ENCODE measurements at places on chromosomes 12 and 14.

- DNase-seq = peak; percentile 15
These were observed 1.7 kb downstream of the EVL start for GRCh38 chr14:100066962-100067361.

DNA sequence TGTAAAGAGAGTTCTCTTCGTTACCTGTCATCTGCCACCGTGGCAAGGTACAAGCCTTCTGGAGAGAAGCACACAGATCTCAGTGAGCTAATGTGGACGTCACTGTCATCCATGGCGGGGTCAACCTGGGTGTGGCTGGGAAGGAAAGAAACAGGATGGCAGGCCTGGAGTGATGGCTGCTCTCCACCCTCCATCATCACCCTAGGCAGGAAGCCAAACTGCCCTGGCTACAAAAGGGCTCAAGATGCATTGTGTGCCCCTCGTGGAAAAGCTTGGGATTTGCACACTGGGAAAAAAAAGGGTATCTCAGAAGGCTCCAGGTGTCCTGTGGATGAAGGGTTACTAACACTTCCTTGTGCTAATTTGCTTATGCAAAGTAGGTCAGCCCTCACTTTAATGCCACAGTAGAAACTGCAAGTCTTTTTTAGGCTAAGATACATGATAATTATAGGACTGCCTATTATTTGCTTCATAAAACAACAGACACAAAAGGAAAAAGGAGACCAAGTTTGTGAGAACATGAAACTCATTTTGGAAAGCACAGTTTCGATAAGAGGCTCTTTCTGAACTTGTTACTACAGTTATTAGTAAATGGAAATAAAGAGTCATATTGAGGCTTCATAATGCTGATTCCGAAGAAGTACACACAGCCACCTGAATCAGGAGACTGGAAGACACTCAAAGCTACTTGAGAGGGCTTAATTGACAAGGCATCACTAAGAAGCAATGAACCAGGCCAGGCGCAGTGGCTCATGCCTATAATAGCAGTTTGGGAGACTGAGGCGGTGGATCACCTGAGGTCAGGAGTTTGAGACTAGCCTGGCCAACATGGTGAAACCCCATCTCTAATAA, 18.9 kb downstream of the RFC5 start:
- no peak for DNase-seq

GRCh38 chr12:101891462-101891971, 14.1 kb downstream of the DRAM1 start:
- peak; percentile 54 for DNase-seq

DNA sequence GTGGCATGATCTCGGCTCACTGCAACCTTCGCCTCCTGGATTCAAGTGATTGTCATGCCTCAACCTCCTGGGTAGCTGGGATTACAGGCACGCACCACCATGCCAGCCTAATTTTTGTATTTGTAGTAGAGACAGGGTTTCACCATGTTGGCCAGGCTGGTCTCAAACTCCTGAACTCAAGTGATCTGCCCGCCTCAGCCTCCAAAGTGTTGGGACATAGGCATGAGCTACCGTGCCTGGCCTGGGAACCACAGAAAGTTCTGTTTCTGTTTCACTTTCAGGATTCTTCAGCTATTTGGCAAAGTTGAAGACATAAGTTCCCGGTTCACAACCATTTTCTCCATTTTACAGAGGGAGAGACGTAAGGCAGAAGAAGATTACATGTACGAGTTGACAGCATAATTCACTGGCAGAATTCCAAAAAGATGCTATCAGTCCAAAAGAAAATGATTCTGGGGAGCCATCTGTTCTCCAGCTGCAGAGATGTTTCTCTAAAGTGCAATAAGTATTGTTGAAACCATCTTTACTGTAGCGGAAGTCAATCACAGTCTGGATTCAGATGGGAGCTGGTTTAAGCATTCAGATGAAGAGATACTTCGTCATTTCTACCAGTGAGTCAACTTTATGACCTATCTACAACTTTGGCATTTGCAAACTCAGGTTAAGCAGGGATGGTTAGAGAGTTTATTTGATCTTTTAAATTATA, 8.1 kb upstream of the RNF34 start:
- DNase-seq = peak; percentile 88

GRCh38 chr12:94025068-94025467, 123.3 kb upstream of the PLXNC1 start:
- no peak for DNase-seq

- no peak for DNase-seq
These were observed 766.2 kb downstream of the MED13L start for GRCh38 chr12:115511305-115511704.

GRCh38 chr12:57625261-57626032, 7.6 kb downstream of the B4GALNT1 start:
- no peak for DNase-seq

- no peak for DNase-seq
These were observed 258.9 kb downstream of the VRK1 start for GRCh38 chr14:97056086-97056485.

DNA sequence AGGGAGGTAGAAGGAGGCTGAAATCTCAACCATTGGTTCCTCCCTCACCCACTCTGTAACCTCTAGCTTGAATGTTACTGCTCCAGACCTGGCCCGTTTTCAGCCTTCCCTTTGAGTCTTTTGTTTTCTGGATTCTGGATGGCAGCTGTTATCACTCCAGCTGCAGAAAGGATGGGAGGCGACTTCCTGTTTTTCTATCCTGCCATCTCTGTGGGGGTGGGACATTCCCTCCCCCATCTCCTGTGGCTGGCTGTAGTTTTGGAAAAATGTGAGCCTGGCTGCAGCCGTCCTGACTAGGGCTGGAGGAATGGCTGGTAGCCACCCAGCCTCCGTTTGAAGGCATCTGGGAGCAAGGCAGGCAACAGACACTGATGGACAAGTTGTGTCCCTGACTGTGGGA, 2.9 kb upstream of the PPFIBP1 start:
- DNase-seq = no peak

All from inflammatory macrophage (primary cell).